Hematopoietic multipotent progenitor cell treated with erythropoietin and hydrocortisone succinate and interleukin-3 and kit ligand, for 4 days (in vitro differentiated cells): ENCODE measurements at places on chromosomes 4 and X.

DNA sequence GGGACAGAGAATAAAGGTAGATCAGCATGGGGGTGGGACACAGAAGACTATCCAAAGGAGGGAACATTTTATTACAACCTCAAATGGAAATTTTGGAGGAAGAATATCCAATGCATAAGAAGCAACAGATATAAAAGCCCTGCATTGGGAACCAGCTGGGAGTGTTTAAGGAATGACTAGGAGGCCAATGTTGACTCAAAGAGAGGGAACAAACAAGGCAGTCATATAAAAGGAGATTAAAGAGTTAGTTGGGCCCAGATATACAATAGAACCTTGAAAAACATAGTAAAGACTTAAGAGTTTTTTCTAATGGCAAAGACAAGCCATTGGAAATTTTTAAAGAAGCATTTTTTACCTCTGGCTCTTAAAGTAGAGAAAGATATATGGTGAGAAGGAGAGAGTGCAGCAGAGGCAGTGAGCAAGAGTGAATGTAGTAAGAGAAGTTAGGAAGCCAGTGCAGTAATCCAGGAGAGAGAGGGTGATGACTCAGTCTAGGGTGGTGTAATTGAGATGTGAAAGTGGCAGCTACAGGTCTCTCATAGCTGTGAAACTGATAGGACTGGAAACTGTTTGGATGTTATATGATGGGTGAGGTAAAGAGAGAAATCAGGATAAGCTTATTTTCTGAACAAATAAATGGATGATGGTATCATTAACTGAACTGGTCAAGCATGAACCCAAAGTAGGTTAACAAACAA lies 182.2 kb upstream of the ATOH1 start:
- DNase-seq = no peak

DNA sequence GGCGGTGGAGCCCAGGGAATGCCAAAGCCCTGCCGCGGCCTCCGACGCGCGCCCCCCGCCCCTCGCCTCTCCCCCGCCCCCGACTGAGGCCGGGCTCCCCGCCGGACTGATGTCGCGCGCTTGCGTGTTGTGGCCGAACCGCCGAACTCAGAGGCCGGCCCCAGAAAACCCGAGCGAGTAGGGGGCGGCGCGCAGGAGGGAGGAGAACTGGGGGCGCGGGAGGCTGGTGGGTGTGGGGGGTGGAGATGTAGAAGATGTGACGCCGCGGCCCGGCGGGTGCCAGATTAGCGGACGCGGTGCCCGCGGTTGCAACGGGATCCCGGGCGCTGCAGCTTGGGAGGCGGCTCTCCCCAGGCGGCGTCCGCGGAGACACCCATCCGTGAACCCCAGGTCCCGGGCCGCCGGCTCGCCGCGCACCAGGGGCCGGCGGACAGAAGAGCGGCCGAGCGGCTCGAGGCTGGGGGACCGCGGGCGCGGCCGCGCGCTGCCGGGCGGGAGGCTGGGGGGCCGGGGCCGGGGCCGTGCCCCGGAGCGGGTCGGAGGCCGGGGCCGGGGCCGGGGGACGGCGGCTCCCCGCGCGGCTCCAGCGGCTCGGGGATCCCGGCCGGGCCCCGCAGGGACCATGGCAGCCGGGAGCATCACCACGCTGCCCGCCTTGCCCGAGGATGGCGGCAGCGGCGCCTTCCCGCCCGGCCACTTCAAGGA lies at the start of gene FGF2:
TSS of gene FGF2 (plus strand) at position 279 of the 705 bp plus-strand sequence. CDS start at position 623, 344 bp downstream.
- DNase-seq = peak; percentile 43

DNA sequence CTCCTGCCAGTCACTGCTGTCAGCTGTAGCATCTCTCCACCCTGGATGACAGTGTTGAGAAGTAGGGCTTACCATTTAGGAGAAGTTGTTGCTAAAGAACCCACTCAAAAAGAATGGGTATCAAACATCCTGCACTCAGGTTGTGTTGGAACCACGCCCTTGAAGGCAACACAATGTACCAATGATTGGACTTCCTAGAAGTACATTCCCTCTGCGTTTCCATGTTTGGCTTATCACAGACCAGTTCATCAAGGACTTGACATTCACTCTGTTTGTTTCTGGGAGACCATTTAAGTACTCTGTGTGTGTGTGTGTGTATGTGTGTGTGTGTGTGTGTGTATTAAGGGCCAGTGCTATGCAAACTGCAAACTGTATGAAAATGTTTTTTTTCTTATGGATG lies 200.6 kb upstream of the GATB start:
- DNase-seq = no peak

DNA sequence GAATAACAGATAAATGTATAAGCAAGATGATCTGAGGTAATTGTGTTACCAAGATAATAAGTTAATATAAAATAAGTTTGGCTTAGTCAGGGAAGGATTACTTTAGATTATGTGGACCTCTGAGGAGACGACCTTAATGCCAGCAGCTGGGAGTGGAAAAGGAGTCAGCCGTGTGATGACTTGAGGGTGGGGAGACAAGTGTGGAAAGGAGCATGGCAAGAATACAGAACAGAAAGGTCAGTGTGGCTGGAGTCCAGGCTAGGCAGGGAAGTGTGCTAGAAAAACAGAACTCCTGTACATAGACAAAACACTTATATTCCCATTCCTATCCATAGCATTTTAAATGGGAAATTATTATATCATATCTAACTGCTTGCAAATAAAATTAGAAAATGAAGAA lies 138.8 kb downstream of the PDLIM5 start:
- DNase-seq = no peak

GRCh38 chr4:37603711-37604110 lies 82.5 kb downstream of the RELL1 start:
- no peak for DNase-seq

- DNase-seq = no peak
These were observed 123.6 kb downstream of the RBM47 start for GRCh38 chr4:40506066-40506465.

DNA sequence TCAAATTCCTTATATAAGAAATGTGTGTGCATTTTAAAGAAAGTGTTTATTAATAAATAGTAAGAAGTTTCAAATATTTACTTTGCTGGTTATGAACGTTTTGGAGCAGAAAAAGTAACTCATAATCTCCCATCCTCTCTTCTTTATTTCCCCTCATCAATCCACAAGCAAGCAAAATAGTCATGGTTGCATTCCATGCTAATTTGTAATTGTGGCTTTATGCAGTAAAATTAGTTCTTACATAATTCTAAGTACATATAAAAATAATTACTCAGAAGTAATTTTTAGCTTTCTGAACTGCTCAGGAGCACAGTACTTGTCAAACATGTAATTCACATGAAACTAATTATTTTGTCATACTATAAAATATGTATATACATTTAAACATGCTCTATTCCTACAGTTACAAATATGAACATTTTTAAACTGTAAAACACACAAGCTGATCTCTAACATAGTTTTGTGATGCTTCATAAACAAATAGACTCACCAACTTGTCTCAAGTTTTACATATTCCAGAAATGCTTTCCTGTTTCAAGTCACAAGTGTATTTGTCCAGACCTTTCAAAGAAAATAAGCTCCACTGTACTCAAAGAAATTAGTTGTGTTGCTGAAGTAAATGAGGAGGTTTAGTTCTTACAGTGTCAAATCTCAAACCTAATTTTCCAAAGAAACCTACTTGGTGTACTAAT lies 218.9 kb downstream of the PABPC4L start:
- DNase-seq = no peak

- no peak for DNase-seq
These were observed 739.2 kb downstream of the KCTD8 start for GRCh38 chr4:43709443-43709842.

DNA sequence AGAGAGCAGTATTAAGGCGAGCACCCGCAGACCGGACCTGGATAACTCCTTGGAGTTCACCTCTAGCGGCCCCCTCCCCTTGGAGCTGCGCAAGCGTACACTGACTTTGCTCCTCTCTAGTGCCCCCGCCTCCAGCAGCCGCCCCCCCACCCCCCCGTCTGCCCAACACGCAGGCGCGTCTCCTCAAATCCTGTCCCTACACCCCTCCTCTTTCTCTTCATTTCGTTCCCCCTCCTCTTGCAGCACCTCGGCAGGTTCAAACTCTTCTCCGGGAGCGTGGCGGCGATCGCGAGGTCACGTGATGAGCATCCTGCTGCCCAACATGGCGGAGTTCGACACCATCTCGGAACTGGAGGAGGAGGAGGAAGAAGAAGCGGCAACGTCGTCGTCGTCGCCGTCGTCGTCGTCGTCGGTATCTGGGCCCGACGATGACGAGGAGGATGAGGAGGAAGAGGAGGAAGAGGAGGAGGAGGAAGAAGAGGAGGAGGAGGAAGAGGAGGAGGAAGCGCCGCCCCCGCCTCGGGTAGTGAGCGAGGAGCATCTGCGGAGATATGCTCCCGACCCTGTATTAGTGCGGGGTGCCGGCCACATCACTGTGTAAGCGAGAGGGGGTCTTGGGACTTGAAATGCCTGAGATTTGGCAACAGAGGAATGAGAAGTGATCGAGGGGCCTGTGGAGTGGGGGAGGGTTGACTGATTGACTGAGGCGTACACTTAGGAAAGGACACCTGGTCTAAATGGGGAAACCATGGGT lies at the start of gene CHIC1:
TSS of gene CHIC1 (plus strand) at position 214 of the 754 bp plus-strand sequence. CDS start at position 302, 88 bp downstream.
- DNase-seq = peak; percentile 82

DNA sequence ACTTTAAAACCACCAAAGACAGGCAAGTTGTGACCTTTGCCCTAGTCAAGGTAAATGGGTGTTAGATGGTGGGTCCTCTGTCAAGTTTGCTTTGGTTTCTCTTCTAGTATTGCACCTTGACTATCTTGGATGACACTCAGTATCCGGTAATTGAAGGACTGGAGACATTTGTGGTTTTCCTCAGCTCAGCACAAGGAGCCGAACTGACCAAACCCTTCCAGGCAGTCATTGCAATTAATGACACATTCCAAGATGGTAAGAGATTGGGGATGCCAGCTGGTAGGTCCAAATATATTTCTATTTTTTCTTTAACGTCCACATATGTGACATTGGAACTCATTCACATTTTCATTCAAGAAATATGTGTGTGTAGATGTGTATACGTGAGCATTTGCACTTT lies 69.3 kb upstream of the ANXA3 start:
- no peak for DNase-seq

DNA sequence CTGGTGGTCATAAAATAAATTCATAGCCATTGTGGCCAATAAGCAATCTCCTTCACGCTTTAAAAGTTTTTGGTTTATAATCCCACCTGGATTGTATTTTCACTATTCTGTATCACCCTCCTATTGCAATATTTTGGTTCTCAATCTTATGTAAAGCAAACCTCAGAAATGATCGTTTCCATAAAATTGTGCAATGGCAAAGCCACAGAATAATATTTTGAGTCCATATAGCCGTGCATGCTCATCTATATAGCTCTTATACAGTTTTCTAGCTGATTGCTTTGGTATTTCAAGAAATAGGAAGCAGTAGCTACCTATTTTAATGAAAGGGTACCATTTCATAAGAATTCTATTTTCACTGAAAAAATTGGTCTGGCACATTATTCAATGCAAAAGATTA lies 10.0 kb upstream of the HAND2 start:
- DNase-seq = no peak

DNA sequence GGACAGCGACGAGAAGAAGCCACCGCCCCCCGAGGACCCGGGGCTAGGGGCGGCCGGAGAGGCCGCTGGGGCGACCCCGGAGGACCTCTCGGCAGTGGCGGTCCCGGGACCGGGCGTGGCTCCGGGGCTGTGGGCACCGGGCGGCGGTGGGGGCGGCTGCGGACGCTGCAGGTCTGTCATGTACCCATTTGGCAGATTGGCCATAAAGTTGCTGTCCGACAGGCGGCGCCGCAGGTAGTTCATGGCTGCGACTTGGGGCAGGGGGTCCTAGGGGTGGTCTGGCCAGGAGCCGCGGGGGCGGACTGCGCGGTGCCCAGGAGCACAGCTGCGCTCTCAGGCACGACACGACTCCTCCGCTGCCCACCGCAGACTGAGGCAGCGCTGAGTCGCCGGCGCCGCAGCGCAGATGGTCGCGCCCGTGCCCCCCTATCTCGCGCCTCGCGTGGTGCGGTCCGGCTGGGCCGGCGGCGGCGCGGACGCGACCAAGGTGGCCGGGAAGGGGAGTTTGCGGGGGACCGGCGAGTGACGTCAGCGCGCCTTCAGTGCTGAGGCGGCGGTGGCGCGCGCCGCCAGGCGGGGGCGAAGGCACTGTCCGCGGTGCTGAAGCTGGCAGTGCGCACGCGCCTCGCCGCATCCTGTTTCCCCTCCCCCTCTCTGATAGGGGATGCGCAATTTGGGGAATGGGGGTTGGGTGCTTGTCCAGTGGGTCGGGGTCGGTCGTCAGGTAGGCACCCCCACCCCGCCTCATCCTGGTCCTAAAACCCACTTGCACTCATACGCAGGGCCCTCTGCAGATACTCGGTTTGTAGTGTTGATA lies at the start of gene SYN1:
TSS of gene SYN1 (minus strand) at position 372 of the 817 bp plus-strand sequence. CDS start at position 243, 129 bp downstream.
- DNase-seq = peak; percentile 91

DNA sequence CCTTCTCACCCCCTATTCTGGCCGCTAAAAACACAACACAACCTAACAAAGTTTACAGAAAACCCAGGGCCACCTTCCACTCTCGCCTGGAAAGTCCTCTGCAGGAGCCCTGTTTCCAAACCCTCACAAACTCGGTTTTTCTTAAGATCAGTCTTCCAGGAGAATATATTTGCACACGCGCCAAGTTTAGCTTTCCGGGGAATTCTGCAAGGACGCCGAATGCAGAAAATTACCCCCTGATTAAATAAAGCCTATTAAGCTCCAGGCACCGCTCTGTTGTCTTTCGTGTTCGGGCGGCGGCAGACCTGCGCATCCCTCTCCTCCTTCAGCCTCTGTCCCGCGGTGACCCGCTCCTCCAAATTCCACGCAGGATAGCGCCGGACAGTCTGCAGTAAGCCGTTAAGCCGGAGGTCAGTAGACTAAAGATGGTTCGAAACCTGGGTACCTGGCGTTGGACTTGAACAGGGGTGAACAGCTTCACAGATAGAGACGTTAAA lies 5.0 kb downstream of the MSX1 start:
- no peak for DNase-seq

DNA sequence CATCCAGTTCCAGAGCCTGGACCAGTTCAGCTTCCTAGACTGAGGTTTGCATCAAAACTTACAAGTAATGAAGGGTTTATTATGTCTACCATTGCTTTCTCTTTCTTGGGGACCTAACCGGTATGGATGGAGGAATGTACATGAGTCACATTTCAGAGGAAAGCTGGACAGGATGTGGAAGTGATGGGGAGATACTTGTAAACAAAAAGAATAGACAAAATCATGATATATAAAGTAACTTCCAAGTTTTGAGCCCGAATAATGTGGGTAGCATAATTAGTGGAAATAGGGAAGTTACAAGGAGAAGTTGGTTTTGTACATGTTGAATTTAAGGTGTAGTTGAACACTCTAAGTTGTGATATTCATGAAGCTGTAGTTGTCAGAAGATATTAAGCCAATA lies 15.0 kb downstream of the FNIP2 start:
- peak; percentile 29 for DNase-seq

GRCh38 chr4:37735578-37735977 lies 49.4 kb upstream of the RELL1 start:
- no peak for DNase-seq
